ENCODE measurements at places on chromosomes 7 and 10.

GRCh38 chr7:108413782-108414492 lies 42.3 kb downstream of the NRCAM start:
- DNase-seq: no peak

DNA sequence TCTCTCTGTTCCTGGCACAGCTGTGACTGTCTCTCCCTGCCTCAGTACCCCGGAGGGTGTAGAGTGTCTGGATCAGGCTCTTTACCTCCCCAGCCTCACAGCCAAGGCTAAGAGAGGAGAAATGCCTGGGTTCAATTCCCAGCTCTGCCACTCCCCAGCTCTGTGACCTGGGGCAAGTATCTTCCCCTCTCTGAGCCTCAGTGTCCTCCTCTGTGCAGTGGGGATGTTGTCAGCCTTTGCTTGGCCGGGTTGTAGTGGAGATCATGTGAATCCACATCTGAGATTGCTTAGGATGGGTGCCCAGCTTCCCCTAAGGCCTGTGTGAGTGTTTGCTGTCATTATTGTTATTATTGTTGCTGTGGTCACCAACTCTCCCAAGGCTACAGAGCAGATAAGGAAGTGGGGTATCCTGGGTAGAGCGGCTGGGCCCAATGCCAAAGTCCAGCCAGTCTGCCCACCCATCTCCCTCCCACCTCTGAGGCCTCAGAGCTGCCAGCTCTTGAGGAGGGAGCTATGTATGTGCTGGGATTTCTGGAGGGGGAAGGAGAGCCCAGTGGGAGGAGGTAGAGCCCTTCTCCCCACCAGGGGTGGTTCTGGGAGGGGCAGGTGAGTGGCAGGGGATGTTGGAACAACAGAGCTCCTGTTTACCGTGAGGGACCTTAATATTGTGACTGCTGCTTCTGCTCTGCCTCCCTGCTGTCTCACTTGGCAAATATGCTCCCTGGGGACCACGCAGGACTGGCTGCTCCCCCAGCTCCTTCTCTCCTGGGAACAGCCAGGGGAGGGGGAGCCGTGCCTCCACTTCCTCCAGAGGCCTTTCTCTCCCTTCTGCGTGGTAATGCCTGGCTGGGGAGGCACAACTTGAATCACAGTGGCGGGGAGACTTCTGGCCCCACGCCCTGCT lies 170.5 kb downstream of the RPS24 start:
- no peak for DNase-seq

DNA sequence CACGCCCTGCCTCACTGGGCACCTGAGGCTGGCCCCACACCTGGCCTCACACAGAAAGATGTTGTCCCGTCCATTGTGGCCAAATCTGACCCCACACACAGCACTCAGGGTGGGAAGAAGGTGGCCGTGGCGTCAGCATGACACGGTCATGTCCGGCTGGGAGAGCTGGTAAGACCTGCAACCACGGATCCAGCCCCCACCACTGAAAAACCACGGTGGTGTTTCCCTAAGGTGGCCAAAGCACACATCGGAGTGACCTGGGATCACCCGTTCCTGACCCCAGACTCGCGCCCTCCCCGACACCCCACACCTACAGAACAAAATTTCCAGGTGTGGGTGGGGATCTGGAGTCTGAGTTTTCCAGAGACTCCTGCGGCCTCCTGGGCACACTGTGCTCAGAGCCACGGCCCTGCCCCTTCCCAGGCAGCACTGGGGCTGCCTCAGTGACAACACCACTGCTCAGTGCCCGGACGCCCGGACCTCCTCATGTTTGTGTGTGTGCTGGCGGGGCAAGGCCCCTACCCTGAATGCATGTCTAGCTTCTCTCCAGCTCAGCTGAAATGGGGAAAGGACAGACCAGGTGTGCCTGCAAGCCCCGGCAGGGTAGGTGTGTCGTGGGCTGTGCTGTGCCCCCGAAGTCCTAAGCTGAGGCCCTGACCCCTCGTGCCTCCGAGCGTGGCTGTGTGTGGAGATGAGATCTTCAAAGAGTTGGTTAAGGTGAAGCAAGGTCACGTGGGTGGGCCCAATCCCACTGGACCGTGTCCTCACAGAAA lies 36.1 kb downstream of the STK32C start:
- no peak for DNase-seq

DNA sequence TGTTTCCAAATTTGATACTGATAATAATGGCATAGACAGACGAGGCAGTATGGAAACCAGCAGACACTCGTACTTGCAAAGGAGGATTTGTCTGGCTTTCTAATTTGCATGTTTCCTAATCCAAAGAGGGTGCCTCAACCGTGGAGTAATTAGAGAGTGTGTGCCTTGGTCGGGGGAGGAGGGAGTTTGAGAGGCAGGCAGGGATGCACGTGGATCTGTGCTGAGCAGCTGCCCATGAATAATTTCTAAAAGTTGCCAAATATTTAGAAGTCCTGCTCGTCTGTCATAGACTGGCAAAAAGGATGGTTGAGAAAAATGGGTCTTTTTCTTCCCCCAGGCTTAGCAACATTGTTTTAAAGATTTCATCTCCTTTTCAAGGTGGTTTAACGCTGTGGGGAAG lies 69.4 kb downstream of the PTPRE start:
- no peak for DNase-seq

DNA sequence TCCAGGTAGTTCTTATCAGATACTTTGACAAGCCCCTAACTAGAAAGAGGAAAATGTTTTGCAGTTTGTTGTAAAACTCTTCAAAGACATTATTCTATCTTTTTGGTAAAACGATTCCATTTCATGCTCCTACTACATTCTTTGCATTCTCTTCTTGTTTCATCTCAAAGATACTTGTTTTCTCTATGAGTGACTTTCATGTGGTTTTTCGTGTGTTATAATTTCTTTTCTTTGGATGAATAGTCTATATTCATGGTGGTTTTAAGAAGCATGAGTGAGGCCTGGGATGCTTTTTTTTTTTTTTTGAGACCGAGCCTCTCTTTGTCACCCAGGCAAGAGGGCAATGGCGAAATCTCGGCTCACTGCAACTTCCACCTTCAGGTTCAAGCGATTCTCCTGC lies 292.5 kb upstream of the LYZL1 start:
- DNase-seq: no peak

DNA sequence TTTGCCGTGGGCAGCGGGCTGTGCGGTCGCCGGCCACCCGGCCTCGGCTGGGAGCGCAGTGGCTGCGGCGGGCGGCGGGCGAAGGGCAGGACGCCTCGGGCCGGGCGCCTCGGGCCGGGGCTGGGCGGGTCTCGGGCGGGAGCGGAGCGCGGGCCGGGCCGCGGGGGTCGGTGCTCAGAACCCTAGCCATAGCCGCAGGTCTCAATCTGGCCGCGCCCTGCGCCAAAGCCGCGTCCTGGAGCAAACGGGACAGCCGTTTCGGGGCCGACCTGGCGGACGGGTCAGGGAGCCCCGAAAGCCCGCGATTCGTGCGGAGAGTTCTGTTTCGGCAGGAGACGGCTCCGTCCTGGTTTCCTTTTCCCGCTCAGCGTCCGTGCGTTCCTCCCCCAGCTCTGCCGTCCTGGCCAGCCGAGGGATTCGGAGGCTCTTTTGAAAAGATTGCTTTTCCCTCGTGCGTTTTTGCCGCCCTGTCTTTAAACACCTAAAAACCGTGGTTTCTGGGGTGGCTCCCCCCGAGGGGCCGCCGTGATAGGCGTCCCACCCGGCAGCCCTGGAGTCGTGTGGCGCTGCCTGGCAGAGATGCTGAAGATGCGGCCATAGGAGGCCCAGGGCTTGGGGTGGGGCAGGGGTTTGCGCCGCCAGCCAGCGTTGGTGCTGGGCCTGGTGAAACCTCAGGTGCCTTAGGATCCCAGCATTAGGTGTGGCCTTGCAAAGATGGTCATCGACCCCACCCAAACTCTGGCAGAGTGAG lies 727 bp downstream of the RET start:
- no peak for DNase-seq

- DNase-seq: peak; percentile 29
These were observed 105.8 kb downstream of the ARHGAP21 start for GRCh38 chr10:24617771-24618396.

DNA sequence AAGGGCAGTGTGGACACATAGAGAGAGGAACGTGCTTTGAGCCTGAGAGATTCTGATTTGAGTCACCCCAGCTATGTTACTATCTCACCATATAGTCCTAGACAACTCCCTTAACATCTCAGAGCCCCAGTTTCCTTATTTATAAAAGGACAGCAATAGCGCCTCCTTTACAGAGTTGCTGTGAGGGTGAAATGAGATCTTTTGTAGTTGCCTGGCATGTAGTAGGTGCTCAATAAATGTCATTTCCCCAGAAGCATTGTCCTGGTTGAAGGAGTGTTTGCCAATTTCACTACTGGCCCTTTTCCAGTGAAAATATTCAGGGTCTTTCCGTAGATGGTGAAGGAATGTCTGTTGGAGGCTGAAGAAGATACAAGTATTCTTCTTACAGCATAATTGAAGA lies 51.3 kb upstream of the FAM180A start:
- DNase-seq: no peak

GRCh38 chr7:34087892-34088891 lies 182.9 kb downstream of the BMPER start:
- no peak for DNase-seq

- no peak for DNase-seq
These were observed 459 bp downstream of the CYCS start for GRCh38 chr7:25124465-25125136.

DNA sequence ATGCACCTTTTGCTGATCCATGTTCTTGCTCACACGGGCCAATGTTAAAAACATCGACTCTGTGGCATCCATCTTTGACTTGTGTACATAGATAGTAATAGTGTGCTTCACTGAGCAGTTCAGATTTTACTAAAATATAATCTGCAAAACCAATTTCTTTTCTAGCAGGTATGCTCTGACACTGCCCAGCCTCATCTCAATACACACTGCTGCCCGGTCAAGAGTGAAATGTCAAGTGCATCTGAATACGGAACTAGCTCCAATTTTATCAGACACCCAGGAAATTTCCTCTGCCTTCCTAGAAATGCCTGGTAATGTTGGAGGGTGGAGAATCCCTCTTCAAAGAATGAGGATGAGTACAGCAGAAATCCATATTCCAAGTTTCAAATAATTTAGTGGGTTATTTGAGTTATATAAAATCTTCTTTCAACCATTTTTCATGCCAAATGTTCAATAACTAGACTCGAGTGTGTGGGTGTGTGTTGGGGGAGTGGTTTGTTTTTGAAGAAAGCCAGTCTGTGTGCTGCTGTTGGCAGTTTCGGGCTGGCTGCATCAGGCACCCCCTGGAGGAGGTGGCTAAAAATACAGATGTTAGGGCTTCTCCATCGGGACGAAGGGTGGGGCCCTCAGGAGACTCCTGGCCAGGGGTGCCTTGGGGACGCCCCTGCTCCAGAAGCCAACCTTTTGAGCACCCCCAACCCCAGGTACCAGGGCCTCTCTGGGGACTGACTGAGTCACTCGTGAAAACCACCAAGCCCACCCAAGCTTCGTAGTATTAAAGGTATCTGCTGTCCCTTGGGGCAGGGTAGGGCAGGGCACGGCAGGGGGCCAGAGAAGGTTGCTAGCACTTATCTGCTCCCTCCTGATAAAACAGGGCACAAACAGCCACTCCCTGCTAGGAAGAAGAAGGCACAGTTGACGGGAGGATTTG lies 15.4 kb downstream of the CTBP2 start:
- DNase-seq: no peak

DNA sequence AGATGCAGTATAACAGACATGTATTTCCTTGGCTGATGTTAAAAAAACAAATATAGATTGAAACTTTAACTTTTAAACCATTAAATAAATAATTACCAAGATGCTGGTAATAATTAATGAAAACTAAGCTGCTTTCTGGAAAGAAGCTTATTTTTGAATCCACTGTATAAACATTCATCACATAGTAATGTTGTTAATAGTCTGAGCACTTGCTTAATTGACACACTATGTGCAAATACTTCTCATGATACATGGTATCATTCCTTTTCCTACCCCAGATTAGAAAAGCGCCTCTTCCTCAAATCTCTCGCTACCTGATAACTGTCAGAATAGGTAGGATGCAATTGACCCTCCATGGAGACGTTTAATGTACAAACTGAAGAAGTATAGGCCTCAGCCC lies 15.0 kb upstream of the COL28A1 start:
- DNase-seq: no peak

DNA sequence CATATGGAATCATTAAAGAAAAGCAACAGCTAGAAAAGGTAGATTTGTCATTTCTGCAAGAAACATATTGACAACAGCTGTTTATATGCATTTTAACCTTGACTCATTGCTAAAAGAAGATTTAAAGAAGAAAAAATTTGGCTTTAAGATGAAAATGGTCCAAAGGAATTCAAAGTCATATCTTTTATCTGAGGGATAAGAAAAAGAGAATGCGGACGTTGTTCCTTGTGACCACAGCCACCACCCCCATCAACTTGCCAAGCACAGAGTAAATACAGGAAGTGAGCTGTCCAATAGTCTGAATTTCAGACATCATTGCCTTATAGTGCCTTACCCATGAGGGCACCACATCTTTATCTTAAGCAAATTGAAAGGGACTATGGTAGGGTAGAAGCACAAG lies 7.3 kb upstream of the CRPPA start:
- DNase-seq: no peak
